ENCODE measurements at places on chromosomes 5 and 9. TPM values are rescaled to one million over a fixed set of nuclear protein-coding genes. Genes with fewer than 3 reads are reported as not detected.
A peak's percentile ranks its signal among the peaks of the same experiment; 100 is the strongest.

DNA sequence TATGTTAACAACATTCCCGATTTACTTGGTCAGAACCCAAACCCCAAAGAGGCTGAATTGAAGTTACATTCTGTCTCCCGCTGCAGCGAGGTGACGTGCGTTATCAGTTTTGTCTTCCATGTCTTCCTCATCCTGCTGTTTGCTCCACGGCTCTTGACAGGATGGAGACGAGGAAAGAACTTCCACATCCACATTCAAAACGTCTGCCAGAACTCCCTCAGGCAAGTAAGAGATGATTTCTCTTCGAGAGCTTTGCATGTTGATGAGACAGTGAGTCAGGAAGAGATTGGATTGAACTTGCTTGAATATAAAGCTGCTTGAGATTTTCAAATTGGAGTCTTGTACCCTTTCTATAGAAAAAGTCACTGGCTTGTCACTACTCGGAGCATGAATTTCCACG, 242.6 kb downstream of the AUH start:
- ATAC-seq, result no peak
- no peak overlapping the region for H3K4me3 ChIP-seq
- no peaks in the 10 kb centered on the region for H3K27me3 ChIP-seq
- H3K36me3 ChIP-seq, result no peaks in the 10 kb centered on the region
- peaks cover 7% of the 10 kb centered on the region for H3K4me1 ChIP-seq

- H3K27ac ChIP-seq, result no peak overlapping the region
- H3K36me3 ChIP-seq, result no peaks in the 10 kb centered on the region
- ATAC-seq, result no peak
Observed at GRCh38 chr9:33244137-33244784, 4.3 kb downstream of the SPINK4 start.

GRCh38 chr5:171961117-171961516, 45.3 kb downstream of the FBXW11 start:
- peak; percentile 72 for ATAC-seq
- no peaks in the 10 kb centered on the region for H3K36me3 ChIP-seq
- no peaks in the 10 kb centered on the region for H3K27me3 ChIP-seq
- H3K4me1 ChIP-seq, result peaks cover 16% of the 10 kb centered on the region

GRCh38 chr9:16405421-16405820, 465.0 kb downstream of the BNC2 start:
- H3K27me3 ChIP-seq, result no peaks in the 10 kb centered on the region
- ATAC-seq, result no peak
- H3K36me3 ChIP-seq, result no peaks in the 10 kb centered on the region
- H3K4me1 ChIP-seq, result no peaks in the 10 kb centered on the region
- no peak overlapping the region for H3K27ac ChIP-seq
- H3K4me3 ChIP-seq, result no peak overlapping the region

GRCh38 chr5:17481378-17481777, 16.7 kb upstream of the TAF11L2 start:
- H3K4me3 ChIP-seq, result no peak overlapping the region
- no peak overlapping the region for H3K27ac ChIP-seq
- H3K36me3 ChIP-seq, result no peaks in the 10 kb centered on the region
- H3K27me3 ChIP-seq, result no peaks in the 10 kb centered on the region
- H3K4me1 ChIP-seq, result no peaks in the 10 kb centered on the region

GRCh38 chr5:133050521-133050920, 1.3 kb upstream of the HSPA4 start:
- H3K27me3 ChIP-seq, result no peaks in the 10 kb centered on the region
- H3K4me3 ChIP-seq, result no peak overlapping the region
- no peaks in the 10 kb centered on the region for H3K36me3 ChIP-seq
- H3K4me1 ChIP-seq, result peaks cover 53% of the 10 kb centered on the region
- no peak for ATAC-seq

GRCh38 chr5:139394654-139395566, at the start of gene PROB1:
Gene PROB1 (minus strand): TSS chr5:139395104. CDS start chr5:139395081, 23 bp downstream.
- H3K4me3 ChIP-seq, result peak within 1 kb of the TSS; percentile 63
- peak within 1 kb of the TSS; percentile 82 for H3K27ac ChIP-seq
- ATAC-seq, result peak; percentile 63

DNA sequence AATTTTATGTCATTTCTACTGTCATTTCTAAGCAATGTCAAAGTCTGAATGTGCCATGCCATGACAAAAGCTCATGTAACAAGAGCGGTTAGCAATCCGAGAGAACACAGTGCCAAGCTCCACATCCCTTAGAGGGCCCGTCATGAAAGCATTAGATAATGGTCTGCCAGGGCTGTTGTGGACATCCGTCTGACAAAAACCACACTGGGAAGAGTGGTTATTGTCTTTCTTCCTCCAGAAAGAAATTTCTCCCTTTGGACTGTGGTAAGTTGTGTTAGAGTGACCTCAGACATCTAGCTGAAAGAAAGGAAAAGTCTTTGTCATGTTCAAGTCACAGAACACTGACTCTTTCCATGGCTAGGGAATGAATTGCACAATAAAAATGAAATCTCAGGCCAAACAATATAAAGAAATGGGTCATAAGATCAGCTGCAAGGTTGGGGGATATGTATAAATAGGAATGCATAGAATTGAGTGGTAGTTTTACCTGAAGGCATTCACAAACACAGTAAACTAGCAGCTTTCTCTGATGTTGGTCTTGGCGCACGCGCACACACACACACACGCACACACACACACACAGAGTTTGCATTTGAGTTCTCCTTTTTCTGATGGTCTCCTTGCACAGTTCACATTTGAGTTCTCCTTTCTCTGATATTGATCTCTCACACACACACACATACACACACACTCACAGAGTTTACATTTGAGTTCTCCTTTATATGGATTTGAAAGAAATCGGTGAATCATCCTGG, 5.3 kb downstream of the SLC1A3 start:
- H3K4me3 ChIP-seq, result no peak overlapping the region
- H3K27ac ChIP-seq, result no peak overlapping the region
- H3K4me1 ChIP-seq, result no peaks in the 10 kb centered on the region
- H3K36me3 ChIP-seq, result no peaks in the 10 kb centered on the region
- no peak for ATAC-seq

- no peaks in the 10 kb centered on the region for H3K36me3 ChIP-seq
- H3K27me3 ChIP-seq, result no peaks in the 10 kb centered on the region
- no peak for ATAC-seq
- no peaks in the 10 kb centered on the region for H3K4me1 ChIP-seq
Observed at GRCh38 chr5:75460942-75461610, 50.4 kb downstream of the CERT1 start.

DNA sequence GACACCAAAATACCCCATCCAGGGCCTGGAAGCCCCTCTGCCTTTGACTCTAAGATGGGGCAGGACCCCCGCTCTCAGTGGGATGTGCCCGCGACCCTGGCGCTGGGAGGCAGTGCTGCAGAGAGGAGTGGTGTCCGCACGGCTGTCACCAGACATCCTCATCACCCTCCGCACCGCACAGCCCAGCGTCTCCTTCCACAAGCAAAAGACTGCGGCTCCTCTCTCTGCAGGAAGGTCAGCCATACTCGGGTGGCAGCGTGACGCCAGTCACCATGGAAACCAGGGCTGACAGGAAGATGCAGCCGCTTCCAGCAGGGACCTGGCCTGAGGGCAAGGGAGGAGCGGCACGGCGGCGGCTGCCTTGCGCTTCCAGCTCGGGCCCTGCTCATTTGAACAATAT, 17.1 kb upstream of the SLC6A3 start:
- H3K4me1 ChIP-seq, result no peaks in the 10 kb centered on the region
- no peak for ATAC-seq
- H3K36me3 ChIP-seq, result no peaks in the 10 kb centered on the region

GRCh38 chr5:125704888-125705287, 718.3 kb upstream of the GRAMD2B start:
- no peak for ATAC-seq
- no peaks in the 10 kb centered on the region for H3K27me3 ChIP-seq
- no peaks in the 10 kb centered on the region for H3K36me3 ChIP-seq
- H3K4me1 ChIP-seq, result peaks cover 10% of the 10 kb centered on the region

GRCh38 chr5:171499611-171500010, 80.2 kb downstream of the FGF18 start:
- ATAC-seq, result no peak
- no peaks in the 10 kb centered on the region for H3K27me3 ChIP-seq
- H3K4me1 ChIP-seq, result no peaks in the 10 kb centered on the region
- H3K4me3 ChIP-seq, result no peak overlapping the region
- no peaks in the 10 kb centered on the region for H3K36me3 ChIP-seq
- H3K27ac ChIP-seq, result no peak overlapping the region

DNA sequence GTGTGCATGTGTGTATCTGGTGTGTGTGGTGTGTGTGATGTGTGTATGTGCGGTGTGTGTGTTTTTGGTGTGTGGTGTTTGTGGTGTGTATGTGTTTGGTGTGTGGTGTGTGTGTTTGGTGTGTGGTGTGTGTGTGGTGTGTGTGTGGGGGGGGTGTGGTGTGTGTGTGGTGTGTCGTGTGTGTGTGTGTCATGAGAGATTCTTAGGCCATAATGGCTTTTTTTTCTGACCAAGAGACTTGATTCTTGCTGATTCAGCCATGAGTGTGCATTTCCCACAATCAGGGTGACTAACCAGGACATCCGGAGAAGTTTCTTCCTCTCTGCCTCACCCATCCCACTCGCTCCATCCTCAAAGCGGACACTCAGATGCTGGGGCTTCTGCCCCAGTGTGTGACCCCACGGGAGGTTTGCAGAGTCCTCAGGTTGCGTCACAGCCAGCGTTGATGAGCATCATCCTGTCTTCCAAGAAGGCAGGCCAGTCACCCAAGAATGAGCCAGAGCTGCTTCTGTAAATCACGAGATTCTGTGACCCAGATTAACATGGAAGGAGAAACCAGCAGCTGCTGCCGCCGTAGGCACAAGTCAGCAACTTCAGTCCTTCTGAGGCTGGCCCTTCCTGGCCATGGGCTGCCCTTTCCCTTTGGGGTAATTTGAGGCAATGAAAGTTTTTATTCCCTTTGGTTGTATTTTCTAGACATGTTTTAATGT, 12.5 kb upstream of the CTSL start:
- H3K27ac ChIP-seq, result peak overlapping the region; percentile 73
- ATAC-seq, result peak; percentile 97
- no peaks in the 10 kb centered on the region for H3K36me3 ChIP-seq
- no peaks in the 10 kb centered on the region for H3K4me1 ChIP-seq
- no peak overlapping the region for H3K4me3 ChIP-seq

GRCh38 chr5:69083412-69083811, 10.4 kb upstream of the SLC30A5 start:
- no peaks in the 10 kb centered on the region for H3K4me1 ChIP-seq
- no peak overlapping the region for H3K27ac ChIP-seq
- H3K27me3 ChIP-seq, result no peaks in the 10 kb centered on the region
- H3K4me3 ChIP-seq, result no peak overlapping the region
- H3K36me3 ChIP-seq, result no peaks in the 10 kb centered on the region

- H3K4me3 ChIP-seq, result no peak overlapping the region
- ATAC-seq, result no peak
- H3K36me3 ChIP-seq, result no peaks in the 10 kb centered on the region
- H3K27me3 ChIP-seq, result no peaks in the 10 kb centered on the region
Observed at GRCh38 chr5:158099571-158100105, 240.7 kb upstream of the CLINT1 start.

DNA sequence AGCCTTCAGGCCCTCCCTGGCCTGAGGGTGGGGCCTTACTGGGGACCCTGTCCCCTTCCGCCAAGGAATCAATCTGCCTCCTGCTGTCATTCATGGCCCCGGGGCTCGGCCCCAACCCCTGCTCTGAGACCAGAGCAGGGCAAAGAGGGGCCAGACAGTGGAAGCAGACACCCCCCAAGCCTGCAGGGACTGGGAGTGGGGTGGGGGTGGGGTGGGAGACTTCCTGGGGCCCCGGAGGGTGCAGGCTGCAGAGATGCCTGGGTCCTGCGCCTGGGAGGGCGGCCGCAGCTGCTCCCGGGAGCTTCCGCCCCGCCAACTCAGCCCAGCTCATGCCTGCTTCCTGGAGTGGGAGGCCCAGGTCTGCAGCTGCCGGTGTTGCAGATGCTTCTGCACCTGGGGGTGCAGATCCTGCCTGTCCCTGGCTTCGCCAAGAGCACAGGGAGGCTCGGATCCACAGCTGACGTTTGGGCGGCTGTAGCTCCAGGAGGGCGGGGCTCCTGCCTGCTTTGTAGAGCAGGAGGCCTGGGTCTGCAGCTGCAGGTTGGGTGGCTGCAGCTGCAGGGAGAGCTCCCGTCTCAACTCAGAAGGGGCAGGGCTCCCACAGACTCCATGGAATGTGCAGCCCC, 6.2 kb downstream of the KIF4B start:
- no peak overlapping the region for H3K4me3 ChIP-seq
- H3K27ac ChIP-seq, result no peak overlapping the region
- H3K4me1 ChIP-seq, result no peaks in the 10 kb centered on the region
- ATAC-seq, result no peak
- H3K27me3 ChIP-seq, result no peaks in the 10 kb centered on the region
- H3K36me3 ChIP-seq, result no peaks in the 10 kb centered on the region

DNA sequence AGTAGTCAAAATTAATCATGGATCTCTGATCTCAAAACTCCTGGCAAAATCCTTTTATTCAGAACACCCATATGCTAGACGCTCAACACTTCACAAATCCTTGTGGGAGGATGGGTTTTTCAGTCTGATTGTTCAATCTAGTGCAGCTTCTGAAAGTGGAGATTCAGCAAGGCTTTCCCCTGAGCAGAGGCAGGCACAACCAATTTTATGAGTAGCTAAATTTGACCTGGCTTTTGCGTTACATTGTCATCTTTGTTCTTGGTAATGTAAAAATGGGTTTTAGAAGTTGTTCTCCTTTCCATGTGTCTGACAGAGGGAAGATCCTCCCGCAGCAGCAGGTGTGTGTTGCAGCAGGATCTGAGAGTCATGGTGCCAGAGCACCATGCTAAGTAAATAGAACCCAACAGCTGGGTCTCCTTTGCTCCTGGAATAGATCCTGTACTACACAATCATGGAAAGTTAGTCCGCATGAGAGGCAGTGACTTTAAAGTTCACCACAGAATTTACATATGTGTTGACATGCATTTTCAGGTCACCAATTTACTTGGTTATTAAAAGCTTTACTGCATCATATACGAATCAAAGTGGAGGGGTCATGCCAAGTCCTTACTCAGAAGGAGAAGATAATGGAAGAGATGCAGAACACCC, 70.1 kb upstream of the MEF2C start:
- H3K4me1 ChIP-seq, result no peaks in the 10 kb centered on the region
- no peaks in the 10 kb centered on the region for H3K27me3 ChIP-seq
- H3K4me3 ChIP-seq, result no peak overlapping the region
- no peak for ATAC-seq
- no peaks in the 10 kb centered on the region for H3K36me3 ChIP-seq

GRCh38 chr5:153480401-153480800, 10.1 kb upstream of the GRIA1 start:
- no peaks in the 10 kb centered on the region for H3K36me3 ChIP-seq
- H3K27ac ChIP-seq, result no peak overlapping the region
- no peaks in the 10 kb centered on the region for H3K4me1 ChIP-seq
- no peaks in the 10 kb centered on the region for H3K27me3 ChIP-seq

PCDHA12 gene
- total RNA-seq, result 4.7 TPM

ANKRD31 gene
- not detected for total RNA-seq

IFNB1 gene
- not detected for total RNA-seq

IL33 gene
- total RNA-seq, result 76.6 TPM

KIF20A gene
- 2.0 TPM for total RNA-seq

ZBED3 gene
- 3.2 TPM for total RNA-seq

C9orf50 gene
- total RNA-seq, result not detected

AJM1 gene
- 8.6 TPM for total RNA-seq

DRD1 gene
- total RNA-seq, result not detected

FBLL1 gene
- total RNA-seq, result 0.52 TPM
